Activated CD8-positive, alpha-beta memory T cell treated with anti-CD3 and anti-CD28 coated beads for 1 hour (primary cell): ENCODE measurements at places on chromosomes 12 and 14.
A peak's percentile ranks its signal among the peaks of the same experiment; 100 is the strongest.

DNA sequence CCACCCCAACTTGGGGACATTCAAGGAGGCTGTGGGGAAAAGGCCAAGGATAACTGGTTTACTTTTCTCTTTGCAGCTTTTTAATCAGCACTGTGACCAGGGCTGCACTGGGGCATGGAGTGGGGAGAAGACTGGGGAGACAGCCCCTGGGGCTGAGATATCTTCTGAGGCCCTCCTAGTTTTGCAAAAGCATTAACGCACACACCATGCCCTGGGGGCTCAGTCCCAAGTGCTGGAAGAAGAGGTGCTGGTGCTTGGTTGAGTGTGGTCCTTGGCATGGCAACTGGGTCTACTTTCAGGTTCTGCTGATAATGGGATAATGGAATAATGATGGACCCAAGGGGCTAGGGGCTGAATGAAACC, 9.4 kb upstream of the SMARCD1 start:
- DNase-seq = no peak

- no peak for DNase-seq
Measured at GRCh38 chr14:99691111-99691885, 7.2 kb downstream of the CYP46A1 start.

DNA sequence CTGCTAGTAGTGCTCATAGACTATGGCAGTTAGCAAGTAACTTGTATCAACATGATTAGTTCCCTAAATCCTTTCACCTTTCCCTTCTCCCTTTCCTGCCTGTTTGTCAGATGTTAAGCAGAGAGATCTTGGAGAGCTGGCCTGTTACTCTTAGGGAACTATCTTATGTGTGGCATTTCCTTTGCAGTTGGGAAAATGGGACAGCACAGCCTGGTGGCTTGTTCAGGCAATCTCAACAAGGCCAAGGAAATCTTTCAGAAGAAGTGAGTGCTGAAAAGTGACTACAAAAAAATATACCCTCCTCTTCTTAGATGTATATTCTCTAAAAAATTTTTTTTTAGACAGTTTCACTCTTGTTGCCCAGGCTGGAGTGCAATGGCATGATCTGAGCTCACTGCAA, 7.4 kb downstream of the PARP2 start:
- DNase-seq = no peak

- peak; percentile 46 for DNase-seq
Measured at GRCh38 chr12:56193025-56193578, 3.8 kb upstream of the SMARCC2 start.

GRCh38 chr14:23025151-23025814, 9.4 kb downstream of the PSMB5 start:
- DNase-seq = no peak

- no peak for DNase-seq
Measured at GRCh38 chr14:57293866-57294837, 25.4 kb downstream of the AP5M1 start.

- DNase-seq = no peak
Measured at GRCh38 chr12:104689635-104690034, 232.9 kb downstream of the CHST11 start.

DNA sequence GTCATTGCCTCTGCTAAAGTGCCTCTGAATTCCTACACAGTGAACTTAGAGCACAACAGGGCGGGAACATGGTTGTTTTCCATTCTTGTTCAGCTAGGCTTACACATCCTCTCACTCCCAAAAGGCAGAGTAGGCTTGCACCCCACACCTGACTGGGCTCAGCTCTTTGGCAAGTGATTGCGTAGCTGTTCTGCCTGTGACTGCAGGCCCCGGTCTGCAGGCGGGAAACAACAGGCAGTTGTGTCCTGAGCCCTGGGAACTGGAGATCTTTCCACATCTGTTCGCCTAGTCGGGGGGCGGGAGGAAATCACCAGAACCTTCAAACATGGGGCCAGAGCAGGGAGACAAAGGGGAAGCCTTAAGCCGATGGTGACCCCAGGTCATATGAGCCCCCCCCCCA, 274.7 kb downstream of the ZFP36L1 start:
- no peak for DNase-seq

- DNase-seq = no peak
Measured at GRCh38 chr12:26841085-26841484, 8.1 kb upstream of the ITPR2 start.

DNA sequence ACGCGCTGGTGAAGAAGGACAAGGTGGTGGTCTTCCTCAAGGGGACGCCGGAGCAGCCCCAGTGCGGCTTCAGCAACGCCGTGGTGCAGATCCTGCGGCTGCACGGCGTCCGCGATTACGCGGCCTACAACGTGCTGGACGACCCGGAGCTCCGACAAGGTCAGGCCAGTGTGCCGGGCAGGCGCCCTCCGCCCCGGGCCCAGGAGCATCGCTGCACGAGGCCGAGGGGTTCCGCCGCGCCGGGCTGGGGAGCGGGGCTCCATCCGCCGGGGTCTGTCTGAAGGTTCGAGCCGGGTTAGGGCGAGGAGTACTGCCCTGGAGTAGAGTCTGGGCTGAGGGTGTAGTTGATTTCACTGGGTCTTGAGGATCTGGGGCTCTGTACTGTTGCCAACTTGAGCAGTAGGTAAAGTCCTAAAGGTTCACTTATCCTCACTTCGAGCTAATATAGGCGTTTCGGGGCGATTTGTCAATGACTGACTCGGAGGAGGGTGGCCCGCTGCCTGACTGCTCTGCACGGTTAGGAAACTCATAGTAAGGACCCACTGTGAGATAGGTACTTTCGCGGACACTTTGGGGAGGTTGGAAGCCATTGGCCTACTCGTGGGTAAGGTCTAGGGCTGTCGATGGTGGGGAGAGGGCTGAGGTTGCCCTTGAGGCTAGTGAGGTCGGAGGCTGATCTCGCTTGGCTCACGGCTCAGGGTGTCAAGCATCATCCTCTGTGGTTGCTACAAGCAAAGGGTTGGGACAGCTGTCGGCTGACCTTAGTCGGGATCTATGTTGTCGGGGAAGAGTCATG, 574 bp downstream of the GLRX5 start:
- no peak for DNase-seq

DNA sequence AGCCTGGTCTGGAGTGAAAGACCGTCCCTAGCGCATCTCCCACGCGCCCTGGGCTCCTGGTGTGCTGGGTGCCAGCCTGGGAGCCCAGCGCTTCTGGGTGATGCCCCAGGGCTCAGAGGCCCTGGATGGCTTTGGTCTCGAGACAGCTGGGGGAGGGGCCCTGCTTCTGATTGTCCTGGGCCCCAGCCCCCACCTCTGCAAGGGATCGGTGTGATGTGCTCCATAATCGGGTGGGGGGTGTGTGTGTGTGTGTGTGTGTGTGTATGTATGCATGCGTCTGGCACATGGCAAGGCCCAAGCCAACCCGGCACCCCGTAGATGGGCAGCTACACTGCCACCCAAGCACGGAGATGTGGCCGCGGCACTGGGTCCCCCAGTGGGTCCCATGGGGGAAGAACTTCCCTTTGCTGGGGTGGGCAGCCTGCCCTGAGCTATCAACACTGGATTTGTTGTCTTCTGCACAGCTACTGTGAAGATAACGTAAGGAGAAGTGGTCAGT, 3.1 kb downstream of the ZBTB42 start:
- no peak for DNase-seq

GRCh38 chr12:561908-562593, 101.2 kb downstream of the NINJ2 start:
- no peak for DNase-seq

DNA sequence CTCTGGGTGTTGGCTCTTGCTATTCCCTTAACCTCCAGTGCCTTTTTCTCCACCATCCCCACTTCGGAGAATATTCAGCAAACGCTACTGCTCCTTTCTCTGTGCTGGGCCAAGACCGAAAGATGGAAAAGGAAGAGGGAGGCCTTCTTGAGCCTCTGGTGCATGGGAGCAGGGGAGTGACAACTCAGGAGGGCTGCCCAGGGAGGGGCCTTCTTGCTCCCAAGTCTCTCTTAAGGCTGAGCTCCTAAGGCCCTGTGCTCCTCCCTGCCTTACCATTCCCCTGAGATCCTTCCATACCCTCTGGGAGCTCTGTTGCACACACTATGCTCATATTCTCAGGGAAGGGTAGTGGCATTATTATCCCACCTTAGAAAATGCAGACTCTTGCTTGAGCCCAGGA, 34.9 kb downstream of the SH2B3 start:
- no peak for DNase-seq

GRCh38 chr12:59389968-59390576, 205.8 kb upstream of the SLC16A7 start:
- no peak for DNase-seq

DNA sequence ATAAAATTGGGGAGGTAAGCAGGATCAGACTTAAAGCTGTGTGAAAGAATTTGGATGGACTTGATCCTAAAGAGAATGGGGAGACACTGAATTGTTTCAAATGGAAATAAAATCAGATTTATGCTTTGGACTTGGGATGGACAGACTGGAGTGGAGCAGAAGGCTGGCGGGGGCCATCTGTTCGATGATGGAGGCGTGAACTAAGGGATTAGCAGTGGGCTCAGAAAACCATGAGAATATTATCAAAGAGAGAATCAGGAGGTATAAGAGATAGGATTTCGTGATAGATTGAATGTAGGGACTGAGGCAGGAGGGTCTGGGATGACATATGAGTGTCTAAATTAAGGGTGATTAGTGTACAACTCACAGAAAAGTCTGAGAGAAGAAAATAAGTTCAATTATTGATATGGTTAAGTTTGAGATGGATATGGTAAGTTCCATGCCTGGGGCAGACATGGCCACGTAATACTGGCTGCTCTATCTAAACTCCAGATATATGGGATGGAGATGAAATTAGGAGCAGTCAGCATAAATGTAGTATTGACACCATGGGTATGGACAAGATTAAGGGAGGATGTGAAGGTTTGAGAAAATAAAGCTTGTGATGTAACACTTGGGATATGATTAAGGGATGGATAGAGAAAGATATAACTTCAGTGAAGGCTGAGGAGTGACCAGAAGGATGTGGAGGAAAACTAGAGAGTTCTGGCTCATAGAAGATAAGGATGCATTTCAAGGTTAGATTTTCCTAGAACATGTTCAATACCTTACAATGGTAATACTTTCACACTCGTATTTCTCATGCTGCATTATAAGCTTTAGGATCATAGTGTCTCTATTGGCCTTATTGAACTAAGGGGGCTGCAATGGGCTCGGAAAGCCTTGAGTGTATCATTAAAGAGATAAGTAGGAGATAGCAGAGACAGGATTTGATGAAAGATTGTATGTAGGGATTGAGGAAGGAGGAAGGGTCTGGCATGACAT, 1.0 kb upstream of the TSSK4 start:
- DNase-seq = no peak

DNA sequence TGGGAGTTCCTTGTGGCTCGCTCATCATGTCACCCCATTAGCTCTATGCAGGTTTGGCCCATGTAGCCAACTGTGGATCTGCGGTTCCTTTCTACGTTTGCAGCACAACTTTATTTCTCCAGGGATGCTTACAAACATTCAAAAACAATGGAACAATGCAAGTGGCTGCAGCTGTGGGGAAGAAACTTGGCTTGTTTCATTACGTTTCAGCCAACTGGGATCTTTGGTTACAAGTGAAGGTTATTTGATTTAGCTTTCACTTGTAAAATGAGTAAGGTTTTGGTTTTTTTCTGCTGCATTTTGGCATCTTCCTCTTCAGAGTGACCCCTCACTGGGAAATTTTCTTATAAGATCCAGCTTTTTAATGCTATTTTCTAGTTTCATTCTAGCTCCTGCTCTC, 105.9 kb downstream of the PLXNC1 start:
- DNase-seq = no peak

GRCh38 chr14:68651652-68652432, 141.0 kb downstream of the ZFP36L1 start:
- no peak for DNase-seq

GRCh38 chr14:55102141-55102621, 26.9 kb upstream of the LGALS3 start:
- DNase-seq = no peak

GRCh38 chr12:64029013-64029857, 184.7 kb downstream of the SRGAP1 start:
- DNase-seq = no peak

- DNase-seq = no peak
Measured at GRCh38 chr12:66694666-66695613, 16.1 kb upstream of the GRIP1 start.

DNA sequence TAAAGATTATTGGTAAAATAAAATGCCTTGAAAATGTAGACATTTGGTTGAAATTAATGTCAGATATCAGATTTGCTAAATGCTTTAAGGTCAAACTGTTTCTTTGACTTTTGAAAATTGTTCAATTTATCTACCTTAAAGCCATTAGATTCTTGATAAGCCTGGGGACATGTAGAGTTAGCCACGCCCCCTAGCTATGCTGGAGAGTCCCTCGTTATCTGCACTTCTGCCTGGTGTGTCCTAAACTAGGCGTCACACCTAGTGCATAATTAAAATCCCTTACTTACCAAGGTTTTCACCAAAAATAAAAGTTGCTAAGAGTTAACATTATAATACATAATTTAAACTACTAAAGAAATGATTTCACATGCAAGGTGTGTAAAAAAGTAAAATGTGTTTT, 79.5 kb downstream of the EGLN3 start:
- no peak for DNase-seq

DNA sequence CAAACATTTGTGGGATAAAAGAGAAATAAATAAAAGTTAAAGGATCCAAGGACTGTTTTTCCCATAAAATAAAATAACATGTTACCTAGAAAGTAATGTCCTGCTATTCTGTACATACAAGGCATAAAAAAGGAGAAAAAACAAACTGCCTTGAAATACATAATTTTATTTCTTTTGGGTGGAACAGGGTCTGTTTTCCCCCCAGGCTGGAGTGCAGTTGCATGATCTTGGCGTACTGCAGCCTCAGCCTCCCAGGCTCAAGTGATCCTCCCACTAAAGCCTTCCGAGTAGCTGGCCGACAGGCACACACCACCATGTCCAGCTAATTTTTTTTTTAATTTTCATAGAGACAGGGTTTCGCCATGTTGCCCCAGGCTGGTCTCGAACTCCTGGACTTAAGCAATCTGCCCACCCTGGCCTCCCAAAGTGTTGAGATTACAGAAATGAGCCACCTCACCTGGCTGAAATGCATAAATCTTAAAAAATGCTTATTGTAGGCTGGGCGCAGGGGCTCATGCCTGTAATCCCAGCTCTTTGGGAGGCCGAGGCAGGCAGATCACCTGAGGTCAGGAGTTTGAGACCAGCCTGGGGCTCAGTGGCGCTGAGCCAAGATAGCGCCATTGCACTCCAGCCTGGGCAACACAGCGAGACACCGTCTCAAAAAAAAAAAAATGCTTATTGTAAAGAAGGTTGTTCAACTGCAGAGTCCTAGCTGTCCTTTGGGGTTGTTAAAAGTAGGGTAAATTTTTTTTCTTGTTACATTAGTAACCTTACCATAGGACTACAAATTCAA, 4.1 kb upstream of the TUBA1C start:
- DNase-seq = no peak

GRCh38 chr12:106380954-106381353, 23.4 kb downstream of the POLR3B start:
- DNase-seq = no peak

DNA sequence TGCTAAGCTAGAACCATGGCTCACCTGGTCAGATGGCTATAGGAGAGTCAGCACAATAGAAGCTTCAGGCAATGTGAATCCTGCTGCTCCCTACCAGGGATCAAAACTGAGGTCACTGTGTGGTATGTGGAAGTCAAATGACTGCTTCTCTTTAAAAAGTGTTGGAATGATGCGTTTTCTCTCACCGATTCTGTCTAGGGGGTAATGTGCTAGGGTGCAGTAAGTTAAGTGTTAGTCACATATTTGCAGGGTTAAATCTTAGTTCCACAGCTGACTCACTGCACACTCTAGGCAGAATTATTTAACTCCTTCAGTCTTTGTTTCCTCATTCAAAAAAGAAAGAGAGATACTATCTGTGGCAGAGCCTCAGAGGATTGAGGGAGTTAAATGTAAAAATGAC, 696.6 kb downstream of the DIO2 start:
- no peak for DNase-seq
